ENCODE measurements at places on chromosomes 13 and 19. TPM values are rescaled to one million over a fixed set of nuclear protein-coding genes. Genes with fewer than 3 reads are reported as not detected.
A peak's percentile ranks its signal among the peaks of the same experiment; 100 is the strongest.

GRCh38 chr13:45542391-45542790 lies 73.1 kb downstream of the ERICH6B start:
- DNase-seq, result no peak

DNA sequence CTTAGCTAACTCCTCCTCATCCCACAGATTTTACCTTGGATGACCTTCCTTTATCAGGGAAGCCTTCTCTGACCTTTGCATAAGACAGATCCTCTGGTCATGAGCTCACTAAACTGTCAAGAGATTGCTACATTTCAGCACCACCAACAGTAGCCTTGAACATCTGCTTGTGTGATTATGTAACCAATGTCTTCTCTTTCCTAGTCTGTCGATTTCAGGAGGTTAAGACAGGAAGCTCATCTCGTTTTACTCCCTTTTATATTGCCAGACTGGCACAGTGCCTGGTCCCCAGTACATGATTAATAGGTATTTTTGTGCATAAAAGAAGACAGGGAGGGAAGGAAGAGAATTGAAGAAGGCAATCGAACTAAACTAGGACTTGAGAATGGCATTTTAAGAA lies 1697.7 kb downstream of the EFNB2 start:
- no peak for DNase-seq

DNA sequence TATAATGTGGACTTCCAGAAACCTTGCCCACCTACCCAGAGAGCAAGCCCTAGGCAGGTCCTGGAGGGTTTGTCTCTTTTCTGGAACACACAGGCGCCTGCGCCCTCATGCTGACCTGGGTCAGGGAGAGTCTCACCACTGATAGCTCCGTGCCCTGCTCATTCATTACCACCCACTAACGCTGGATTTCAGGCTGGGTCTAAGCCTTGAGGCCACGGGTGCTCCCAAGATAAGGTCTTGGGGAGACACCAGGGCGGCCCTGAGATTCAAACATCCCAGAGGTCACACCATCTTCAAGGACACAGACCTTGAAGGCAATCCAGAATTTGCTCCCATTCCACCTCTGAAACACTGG lies 5.1 kb downstream of the S1PR2 start:
- peak; percentile 83 for DNase-seq

DNA sequence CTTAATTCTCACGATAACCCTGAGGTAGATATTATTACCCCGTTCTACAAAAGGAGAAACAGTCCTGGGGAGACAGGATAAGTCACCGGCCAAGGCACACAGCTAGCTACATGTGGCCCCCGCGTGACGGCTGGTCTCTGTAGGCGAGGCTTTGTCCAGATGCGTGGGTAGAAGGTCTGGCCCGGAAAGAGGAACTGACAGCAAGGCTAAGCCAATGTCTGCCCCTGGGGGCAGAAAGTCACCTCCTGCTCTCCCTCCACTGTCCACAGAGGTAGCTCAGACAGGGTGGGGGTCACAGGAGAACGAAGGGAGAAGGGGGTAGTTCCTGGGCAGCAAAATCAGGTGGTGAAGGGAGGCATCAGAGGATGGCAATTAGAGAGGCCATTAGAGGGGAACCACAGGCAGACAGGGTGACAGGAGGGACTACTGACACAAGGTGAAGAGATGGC lies 1.8 kb downstream of the APOC4 start:
- DNase-seq, result no peak

DNA sequence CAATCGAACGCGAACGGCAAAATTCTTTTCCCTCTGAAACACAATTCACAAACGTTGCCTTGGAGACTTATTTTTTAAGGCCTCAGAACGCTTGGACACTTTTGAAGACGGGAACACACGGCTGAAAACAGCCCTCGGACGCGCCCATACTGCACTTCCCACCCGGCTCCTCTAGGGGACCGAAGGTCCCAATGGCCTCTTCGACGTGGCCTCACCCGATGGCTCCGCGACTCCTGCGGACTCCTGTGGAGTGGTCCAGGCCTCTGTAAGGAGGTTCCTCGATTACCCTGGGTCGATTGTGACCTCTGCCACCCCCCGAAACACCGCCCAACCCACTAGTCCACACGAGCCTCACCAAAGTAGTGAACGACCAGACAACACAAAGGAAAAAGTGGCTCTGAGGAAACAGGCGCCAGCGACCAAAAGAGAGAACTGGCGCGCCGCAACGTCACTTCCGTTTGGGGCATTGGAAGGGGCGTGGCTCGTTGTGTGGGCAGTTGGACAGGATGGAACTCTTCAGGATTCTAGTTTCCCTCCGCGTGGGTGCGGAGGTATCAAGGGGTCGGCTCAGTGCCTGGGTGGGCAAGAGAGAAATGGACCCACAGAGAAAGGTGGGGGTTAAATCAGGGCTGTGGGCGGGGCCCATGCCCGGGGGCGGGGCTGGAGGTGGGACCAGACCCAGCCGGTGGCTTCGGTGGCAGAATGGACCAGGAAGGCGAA lies at the start of gene ZNF560:
TSS of gene ZNF560 (minus strand) at position 434 of the 720 bp plus-strand sequence. CDS start 23,303 bp downstream, outside the sequence.
- DNase-seq, result no peak

DNA sequence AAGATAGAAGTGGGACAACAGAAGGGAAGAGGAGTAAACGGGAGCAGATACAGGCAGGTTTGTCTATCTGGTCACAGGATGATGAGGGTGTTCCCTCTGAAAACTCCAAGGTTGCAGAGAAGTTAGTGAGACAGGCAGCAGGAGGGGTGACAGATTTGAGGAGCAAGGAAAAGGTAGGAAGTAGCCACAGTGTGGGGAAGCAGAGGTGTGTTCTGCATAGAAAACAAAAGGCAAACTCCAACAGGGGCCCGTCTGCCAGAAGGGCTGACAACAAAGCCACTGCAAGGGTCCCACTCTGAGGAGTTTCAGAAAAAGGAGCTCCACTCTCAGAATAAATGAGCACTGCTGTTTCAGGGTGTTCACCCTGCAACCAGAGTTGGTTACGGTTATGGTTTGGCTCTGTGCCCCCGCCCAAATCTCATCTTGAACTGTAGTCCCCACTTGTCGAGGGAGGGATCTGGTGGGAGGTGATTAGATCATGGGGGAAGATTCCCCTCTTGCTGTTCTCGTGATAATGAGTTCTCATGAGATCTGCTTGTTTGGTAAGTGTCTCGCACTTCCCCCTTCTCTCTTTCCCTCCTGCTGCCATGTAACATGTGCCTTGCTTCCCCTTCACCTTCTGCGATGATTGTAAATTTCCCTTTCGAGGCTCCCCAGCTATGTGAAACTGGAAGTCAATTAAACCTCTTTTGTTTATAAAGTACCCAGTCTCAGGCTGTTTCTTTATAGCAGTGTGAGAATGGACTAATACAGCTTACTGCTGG lies 32.1 kb downstream of the SMAD9 start:
- no peak for DNase-seq

- DNase-seq, result peak; percentile 71
Observed at GRCh38 chr19:38173291-38174041, 50.6 kb downstream of the DPF1 start.

GRCh38 chr19:791567-792305 lies 5.5 kb upstream of the PTBP1 start:
- DNase-seq, result no peak

DNA sequence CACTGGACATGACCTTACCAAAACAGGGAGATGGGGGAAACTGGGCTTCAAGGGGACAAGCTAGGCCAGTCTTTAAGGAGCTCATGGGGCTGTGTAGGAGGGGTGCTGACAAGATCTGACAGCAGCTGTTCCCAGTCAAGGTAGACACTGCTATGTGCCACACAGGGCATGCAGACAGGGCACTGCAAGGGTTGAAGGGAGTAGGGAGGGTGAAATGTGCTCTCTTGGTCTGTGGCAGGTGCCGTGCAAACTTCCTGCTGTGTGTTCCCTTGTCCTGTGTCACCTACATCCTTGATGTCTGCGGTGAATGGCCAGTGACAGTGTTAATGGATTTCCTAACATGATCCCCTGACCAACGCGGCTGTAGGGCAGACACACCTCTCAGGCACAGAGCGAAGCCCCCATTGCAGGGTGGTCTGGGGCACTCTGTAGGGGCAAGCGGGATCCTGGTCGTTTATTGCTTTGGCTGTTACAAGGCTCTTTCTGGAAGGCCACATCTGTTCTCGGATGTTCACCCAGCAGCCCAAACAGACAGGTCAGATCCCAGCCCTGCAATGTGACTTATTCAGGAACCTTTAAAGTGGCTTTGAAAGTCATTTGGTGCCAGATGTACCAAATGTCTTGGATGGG lies 199.5 kb upstream of the ZNF536 start:
- no peak for DNase-seq

DNA sequence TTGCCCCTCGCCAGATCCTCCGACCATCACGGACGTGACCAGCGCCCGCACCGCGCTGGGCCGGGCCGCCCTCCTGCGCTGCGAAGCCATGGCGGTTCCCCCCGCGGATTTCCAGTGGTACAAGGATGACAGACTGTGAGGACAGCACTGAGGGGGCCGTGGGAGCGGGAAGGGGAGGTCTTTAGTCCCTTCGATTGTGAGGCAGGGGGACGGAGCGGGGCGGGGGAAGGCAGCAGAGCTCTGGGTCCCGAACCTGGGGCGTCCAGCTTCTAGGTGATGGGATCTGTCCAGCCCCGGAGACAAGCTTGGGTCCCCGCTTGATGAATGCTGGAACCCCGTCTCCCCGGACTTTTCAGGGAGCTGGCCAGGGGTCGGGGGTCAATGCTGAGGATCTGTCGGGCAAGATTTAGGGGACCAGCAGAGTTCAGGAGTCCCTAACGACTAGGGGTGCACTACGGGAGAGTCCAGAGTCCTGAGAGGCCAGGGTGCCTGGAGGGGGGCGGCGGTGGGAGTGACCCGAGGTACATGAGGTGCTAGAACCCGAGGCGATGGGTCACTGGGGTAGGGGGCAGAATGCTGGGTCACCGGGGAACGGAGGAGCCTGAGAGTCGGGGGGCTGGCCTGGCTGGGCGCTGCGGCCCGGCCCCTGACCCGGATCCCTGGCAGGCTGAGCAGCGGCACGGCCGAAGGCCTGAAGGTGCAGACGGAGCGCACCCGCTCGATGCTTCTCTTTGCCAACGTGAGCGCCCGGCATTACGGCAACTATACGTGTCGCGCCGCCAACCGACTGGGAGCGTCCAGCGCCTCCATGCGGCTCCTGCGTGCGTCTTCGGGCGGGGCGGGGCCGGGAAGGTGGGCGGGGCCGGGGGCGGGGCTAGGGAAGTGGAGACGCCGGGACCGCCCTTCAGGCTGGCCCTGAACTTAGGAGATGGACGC lies 14.6 kb downstream of the VSIG10L start:
- DNase-seq, result peak; percentile 80

DNA sequence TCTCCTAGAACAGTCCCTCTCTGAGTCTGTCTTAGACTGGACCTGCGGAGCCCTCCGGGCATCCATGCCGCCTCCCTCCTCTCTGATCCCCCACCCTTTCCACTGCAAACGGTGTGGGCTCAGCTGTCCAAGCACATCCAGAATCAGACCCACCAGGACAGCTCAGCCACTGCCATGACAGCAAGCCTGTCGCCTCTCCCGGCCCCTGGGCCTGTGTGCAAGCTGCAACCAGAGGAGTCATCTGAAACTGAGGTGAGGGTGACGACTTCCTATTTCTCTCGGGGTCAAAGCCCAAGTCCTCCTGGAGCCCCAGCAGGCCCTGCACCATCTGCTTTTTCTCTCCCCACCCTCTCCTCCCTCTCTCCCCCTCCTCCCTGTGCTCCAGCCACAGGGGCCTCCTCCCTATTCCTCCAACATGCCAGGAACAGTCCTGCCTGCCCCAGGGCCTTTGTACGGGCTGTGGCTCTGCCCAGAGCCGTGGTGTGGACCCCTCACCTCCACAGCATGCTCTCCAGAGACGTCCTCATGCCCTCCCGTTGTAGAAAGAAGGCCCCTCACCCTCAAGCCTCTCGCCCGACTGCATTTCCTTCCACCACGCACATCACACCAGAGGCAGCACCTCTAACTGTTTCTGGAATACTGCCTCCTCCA lies 23.5 kb upstream of the MYDGF start:
- no peak for DNase-seq

- DNase-seq, result no peak
Observed at GRCh38 chr13:41273831-41274441, 10.6 kb upstream of the MTRF1 start.

GRCh38 chr19:14758816-14759215 lies 19.5 kb downstream of the ADGRE2 start:
- no peak for DNase-seq

GRCh38 chr13:51047434-51048165 lies 63.5 kb downstream of the C13orf42 start:
- DNase-seq, result no peak

DNA sequence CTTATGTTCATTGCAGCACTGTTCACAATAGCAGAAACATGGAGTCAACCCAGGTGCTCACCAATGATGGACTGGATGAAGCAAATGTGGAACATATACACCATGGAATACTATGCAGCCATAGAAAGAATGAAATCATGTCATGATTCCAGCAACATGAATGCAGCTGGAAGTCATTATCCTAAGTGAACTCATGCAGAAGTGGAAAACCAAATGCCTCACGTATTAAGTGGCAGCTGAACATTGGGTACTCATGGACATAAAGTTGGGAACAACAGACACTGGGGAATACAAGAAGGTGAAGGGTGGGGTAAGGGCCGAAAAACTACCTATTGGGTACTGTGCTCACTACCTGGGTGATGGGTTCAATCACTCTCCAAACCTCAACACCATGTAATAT lies 915.9 kb downstream of the UQCRFS1 start:
- DNase-seq, result no peak

GRCh38 chr13:113585896-113586295 lies 1.3 kb downstream of the TFDP1 start:
- no peak for DNase-seq

GRCh38 chr13:90947976-90948375 lies 399.5 kb upstream of the MIR17HG start:
- DNase-seq, result no peak

- DNase-seq, result no peak
Observed at GRCh38 chr13:25231517-25231916, 55.8 kb downstream of the MTMR6 start.

DNA sequence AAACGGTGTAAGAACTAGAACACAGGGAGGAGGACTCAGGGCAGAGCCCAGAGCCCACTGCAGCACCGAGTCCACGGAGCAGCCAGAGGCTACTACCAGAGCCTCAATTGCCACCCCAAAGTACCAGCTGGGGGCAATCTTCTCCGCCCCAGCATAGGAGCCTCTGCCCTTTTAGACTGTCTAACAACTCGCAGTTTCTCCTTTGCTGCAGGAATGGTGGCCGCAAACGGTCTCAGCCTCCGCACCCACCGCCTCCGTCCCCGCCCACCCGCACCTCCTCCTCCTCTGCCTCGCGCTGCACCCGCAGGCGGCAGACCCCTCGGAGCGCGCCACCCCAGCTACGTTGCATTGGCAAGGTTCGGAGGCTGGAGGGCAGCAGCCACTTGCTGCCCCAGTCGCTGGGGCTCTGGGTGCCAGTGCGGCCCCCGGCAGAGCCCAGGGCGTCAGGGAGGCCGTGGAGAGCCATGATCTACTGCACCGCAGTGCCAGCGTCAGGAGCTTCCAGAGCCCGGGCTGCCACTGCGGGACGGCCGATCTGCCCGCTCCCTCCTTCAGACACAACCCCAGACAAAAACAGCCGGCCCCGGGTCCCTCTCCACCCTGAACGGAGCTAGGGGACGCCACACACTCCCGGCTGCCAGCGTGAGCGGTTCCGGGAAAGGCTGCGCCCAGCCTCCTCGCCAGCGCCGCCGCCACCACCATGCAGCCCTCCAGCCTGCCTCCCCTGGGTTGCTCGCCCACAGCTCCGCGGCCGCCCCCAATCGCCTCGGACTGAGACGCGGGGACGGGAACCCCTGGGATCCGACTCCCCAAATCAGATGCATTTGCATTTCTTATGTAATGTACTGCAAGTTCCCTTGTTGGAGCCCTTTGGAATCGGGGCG lies 1.8 kb downstream of the FGF14 start:
- DNase-seq, result peak; percentile 24

CELF5 gene
- total RNA-seq, result 0.20 TPM

IGFL2 gene
- not detected for total RNA-seq

SULT2A1 gene
- total RNA-seq, result not detected

COL4A2 gene
- 103 TPM for total RNA-seq

All from right cardiac atrium (tissue), 5 donors.